Stimulated activated CD4-positive, alpha-beta T cell treated with anti-CD3 and anti-CD28 coated beads, Interleukin-2, amount 100 ng/mL, for 24 hours (primary cell): ENCODE measurements at places on chromosomes 1 and 21.

DNA sequence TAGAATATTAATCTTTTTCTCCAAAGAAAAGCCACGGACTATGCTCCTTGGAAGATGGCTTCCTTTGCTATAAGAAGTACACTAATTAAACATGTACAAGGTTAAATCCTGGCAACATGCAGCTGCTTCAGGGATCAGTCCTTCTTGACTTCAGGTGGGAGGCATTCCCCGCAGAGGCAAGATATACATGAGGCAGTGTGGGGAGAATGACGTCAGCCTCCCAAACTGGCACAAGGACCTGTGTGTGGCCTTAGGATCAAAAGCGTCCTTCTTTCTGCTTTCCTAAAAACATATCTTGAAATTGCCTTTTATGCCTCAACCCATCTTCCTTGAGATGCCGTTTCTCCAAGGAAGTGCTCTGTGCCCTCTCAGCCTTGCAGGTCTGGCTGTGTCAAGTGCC, 90.3 kb downstream of the WLS start:
- DNase-seq = no peak

- DNase-seq = no peak
Observed at GRCh38 chr1:87155648-87156047, 173.0 kb upstream of the LMO4 start.

GRCh38 chr1:214418391-214418790, 133.0 kb downstream of the PTPN14 start:
- DNase-seq = no peak

DNA sequence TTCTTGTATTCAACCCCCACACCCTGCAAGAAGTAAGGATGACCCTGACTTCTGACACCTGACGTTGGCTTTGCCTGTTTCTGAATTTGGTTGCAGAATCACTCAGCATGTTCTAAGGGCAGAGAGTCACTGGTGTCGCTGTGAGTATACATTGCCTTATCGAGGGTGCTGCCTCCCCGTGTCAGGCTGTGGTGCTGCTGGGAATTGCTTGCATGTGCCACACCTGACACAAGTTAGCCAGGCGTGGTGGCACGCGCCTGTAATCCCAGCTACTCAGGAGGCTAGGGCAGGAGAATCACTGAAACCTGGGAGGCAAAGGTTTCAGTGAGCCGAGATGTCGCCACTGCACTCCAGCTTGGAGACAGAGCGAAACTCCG, 45.9 kb downstream of the WDR4 start:
- peak; percentile 64 for DNase-seq

- no peak for DNase-seq
Observed at GRCh38 chr1:207649865-207650580, 5.1 kb downstream of the CR1L start.

DNA sequence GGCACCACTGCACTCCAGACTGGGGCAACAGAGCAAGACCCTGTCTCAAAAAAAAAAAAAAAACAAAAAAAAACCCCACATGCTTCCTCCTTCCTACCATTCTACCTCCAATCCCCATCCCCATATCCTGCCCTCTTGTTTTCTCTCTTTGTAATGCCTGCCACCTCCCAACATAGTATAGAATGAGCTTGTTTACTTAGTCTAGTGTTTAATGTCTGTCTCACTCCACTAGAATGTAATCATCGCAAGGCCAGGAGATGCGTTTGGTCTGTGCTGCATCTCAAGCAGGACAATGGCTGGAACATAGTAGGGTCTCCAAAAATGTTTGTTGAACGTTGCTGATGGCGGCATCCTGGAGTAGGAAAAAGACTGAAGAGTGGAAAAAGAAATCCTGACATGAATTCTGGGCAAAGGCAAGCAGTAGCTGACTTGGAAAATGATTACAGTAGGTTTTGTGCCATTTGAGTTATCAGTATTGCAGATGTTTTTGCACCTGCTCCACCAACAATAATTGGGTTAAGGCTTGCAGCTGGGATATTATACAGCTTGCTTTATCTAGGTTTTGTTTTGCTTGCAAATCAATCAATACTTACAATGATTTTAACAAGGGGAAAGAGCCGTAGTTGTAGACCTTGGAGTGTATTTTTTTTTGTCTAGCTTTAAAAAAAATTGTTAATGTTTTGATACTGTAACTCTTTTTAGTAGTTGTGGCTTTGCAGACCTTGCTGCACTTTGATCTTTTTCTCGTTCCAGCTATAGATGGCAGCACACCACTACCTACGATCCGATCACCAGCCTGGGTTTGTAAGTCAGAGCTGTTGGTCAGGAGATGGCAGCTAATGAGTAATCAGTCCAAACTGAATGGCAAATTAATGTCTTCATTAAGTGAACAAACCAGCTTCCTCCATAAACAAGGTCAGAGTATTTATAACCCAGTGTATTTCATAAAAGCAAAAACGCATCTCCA, 62.4 kb downstream of the BACH1 start:
- no peak for DNase-seq

DNA sequence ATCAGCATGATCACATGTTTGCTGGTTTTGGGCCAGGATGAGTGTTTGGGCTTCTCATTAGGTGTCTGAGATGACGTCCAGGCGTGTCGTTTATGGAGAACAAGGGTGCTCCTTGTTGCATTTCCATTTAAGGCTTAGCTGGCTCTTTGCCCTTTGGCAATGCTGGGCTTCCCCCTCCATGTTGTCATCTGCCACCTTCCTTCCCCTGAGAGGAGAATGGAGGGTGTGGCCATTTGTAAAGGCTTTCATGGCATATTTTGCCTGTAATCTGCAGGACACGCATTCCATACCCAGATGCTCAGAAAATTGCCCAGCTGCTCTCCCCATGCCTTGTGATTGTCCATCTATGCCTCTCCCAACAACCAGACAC, 27.7 kb downstream of the PKP1 start:
- DNase-seq = no peak

DNA sequence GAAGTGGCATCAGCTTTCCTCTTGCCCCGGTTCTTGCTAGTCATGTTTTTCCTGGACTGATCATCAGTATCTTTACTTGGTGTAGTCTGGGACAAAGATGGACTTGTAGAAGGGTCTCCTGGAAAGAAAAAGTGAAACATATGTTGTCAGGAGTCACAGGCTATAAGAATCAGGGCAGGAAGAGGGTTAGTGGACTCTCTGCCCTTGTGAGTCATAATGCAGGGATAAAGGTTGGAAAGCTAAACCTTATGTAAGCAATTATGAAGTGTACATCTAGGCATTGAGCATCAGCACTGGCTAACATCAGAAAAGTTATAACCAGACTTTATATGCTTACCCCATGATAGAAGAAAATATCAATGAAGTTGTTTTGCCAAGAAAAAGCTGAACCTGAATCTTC, 51.2 kb downstream of the XKR8 start:
- DNase-seq = no peak

DNA sequence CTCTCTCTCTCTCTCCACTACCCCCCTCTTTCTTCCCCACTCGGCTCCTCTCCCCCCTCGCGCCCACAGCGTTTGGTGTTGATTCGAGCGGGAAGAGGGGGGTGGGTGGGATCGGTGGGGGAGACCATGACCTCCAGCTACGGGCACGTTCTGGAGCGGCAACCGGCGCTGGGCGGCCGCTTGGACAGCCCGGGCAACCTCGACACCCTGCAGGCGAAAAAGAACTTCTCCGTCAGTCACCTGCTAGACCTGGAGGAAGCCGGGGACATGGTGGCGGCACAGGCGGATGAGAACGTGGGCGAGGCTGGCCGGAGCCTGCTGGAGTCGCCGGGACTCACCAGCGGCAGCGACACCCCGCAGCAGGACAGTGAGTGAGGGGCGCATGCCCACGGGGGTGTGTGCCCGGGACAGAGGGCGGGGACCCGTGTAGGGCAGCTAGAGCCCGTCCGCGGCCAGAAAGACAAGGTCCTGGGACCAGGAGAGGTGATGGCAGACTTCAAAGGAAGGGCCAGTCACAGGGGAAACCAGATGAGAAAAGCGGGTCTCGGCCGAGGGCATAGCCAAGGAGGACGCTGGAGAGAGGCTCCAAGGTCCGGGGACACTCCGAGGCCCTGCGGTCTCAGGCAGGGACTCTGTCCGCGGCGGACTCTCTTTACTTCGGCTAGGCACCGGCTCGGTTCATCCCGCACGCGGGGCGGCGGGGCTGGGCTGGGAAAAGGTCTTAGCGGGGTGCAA, at the start of gene PRRX1:
Gene PRRX1, plus strand, starts transcription at position 39 of the 735 bp plus-strand sequence. Its CDS starts 88 bp downstream, at position 127.
- DNase-seq = no peak
